ENCODE measurements at places on chromosomes 6 and 20.

DNA sequence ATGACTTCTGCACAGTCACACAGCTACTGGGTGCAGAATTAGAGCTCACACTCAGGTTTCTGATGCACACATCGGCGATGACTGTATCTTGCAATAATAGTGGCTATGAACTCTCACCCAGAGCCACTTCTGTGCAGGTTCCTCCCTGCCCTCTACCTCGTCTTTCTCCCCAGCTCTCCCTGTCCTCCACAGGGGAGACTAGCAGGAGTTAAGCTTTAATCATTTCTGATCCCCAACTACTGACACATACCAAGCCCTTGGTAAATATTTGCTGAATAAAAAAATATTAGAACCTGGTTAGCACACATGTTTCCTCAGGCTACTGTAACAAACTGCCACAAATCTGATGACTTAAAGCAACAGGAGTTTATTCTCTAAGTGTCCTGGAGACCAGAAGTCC is 222.7 kb upstream of the FOXA2 start:
- DNase-seq = no peak

- no peak for DNase-seq
Observed at GRCh38 chr6:43060034-43060754, 763 bp downstream of the KLC4 start.

GRCh38 chr6:87183687-87184086 is 28.3 kb downstream of the ZNF292 start:
- no peak for DNase-seq

DNA sequence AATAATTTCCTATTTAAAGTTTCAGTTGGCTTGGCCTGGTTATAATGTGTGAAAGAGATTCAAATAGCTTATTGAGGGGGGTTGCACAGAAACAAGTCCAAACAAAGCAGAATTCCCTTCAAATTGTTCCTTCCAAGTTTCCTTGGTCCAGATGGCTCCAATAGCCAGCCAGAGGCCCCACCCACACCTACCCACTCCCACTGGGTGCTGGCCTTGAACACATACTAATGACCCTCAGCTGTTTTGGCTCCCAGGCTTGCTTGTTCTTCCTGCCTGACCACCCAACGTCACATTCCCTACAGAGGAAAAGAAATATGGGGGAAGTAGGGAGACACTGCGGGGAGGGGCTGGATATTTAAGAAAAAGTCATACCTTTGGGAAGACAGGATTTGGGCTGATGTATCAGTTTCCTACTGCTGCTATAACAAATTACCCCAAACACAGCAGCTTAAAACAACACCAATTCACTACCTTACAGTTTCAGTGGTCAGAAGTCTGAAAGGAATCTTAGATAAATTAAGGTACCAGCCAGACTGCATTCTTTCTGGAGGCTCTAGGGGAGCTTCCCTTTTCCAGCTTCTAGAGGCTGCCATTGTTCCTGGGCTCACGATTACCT is 95.7 kb downstream of the COL21A1 start:
- DNase-seq = no peak

DNA sequence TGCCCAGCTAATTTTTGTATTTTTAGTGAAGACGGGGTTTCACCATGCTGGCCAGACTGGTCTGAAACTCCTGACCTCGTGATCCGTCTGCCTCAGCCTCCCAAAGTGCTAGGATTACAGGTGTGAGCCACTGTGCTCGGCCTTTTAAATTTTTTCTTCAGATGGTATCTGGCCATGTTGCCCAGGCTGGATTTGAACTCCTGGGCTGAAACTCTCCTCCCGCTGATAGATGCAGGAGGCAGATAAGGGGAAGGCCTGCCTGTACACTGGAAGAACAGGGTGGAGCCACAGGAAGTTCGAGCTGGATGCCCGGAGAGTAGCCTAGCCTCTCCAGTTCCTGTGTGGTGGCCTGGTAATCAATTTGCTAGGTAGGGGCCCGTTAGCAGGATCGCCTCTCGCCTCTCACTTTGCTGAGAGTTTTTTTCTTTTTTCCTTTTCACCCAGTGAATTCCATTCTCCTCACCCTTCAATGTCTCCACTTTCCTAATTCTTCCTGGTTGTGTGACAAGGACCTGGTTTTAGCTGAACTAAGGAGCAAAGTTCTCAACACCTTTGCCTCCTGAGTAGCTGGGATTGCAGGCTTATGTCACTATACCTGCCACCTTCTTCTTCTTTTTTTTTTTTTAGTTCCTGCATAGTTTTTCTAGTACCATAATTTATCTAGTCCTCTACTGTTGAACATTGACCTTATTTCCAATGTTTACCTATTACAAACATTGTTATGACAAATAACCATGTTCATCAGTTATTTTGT is 19.4 kb upstream of the ITCH start:
- no peak for DNase-seq

DNA sequence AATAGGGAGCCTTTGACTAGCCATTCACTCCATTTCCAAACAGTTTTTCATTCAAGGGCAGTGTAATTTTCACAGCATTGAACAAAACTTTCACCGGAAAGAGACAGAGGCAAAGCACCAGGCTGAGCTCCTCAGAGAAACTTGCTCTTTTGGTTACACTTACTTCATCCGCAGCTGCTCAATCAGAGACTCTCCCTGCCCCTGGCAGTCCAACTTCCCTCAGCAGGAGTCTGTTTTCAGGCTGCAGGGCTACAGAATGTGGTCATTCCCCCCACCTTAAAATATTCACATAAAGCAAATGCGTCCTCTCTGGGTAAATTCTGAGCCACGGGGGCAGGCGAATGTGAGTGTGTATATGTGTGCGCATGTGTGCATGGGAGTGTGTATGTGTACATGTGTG is 70.0 kb upstream of the ZNF133 start:
- DNase-seq = no peak

DNA sequence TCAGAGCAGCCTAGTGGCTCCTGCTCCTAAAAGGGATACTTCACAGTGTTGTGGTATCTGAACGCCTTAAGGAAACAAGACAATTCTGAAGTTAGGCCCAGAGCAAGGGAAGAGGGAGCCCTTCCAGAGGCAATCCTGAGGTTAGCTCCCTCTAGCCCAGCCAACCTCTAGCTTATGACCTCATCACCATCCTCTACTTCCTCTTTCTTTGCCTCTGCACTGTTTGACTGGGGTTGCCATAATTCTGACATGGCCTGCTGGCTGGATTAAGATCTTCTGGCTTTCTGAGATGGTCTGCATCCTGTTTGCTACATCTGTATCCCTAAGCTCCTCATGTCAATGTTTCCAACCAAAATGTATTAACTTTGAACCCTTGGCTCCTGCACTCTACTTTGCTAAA is 23.3 kb upstream of the BMP2 start:
- no peak for DNase-seq

All from DMS153 (cell line).